ENCODE measurements at places on chromosomes 12 and 14.
A peak's percentile ranks its signal among the peaks of the same experiment; 100 is the strongest.

GRCh38 chr12:6080149-6081045, 44.1 kb downstream of the VWF start:
- DNase-seq = no peak

DNA sequence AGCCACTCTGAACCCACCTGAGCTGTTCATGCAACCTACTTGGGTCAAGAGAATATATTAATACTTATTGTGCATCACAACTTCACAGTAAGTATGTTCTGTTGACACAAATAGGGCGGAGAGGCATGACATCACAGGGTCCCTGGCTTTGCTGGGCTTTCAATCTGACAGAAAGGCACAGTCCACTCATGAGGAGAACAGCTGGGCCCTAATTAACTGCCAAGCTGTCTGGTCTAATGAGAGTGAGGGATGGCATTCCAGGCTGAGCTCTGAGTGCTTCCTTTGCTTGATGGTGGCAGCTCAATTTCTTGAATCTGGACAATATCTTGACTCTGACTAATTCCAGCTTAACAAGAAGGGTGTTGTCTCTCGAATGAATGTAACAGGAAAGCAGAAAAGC, 2.0 kb downstream of the EFCAB11 start:
- DNase-seq = no peak

- no peak for DNase-seq
Observed at GRCh38 chr12:46998811-46999368, 80.5 kb upstream of the PCED1B start.

DNA sequence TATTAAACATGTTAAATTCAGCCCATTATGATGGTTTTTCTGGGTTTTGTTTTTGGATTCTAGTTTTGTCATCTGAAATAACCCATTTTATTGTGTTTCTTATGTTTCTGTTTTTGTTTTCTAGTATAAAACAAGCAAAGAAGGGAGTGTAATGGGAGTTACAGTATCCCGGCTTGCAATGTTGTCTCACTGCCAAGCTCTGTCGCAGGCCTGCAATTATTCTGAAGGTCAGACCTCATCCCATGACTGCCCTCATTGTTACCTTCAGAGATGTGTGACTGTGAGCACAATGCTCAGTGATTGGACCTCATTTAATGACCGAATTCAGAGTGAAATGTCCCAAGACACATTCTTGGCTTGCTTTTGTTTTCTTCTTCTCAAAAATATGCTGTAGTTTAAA, 73.0 kb upstream of the ATF1 start:
- peak; percentile 8 for DNase-seq

GRCh38 chr14:42428996-42429395, 822.3 kb downstream of the LRFN5 start:
- no peak for DNase-seq

DNA sequence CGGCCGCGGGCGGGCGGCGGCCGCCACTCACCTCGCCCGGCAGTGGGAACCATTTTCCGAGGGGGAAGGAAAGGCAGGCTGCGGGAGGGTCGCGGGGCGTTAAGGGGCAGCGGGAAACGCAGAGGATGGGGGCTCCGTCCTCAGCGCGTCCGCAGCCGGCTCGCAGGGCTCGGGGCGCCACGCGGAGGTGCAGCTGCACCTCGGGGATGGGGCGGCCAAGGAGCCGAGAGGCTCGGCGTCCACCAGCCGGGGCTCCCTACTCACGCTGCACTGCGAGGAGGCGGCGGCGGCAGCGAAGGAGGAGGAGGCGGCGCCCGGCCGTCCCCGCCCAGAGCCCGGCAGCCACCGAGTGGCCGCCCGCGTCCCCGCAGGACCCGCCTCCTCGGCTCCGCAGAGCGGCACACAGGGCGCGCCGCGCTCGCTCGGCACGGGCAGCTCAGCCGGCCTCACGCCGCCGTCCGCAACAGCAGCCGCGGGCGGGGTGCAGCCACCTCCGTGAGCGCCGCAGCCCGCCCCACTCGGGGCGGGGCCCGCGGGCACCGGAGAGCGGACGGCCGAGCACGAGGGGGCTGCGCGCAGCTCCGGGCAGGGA, at the start of gene ATP2B1:
TSS of gene ATP2B1 (minus strand) at position 274 of the 592 bp plus-strand sequence. CDS start 52,952 bp downstream, outside the sequence.
- no peak for DNase-seq

- DNase-seq = no peak
Observed at GRCh38 chr14:39957290-39957689, 525.1 kb upstream of the FBXO33 start.

GRCh38 chr14:77203611-77204458, 22.2 kb downstream of the TMEM63C start:
- DNase-seq = no peak

DNA sequence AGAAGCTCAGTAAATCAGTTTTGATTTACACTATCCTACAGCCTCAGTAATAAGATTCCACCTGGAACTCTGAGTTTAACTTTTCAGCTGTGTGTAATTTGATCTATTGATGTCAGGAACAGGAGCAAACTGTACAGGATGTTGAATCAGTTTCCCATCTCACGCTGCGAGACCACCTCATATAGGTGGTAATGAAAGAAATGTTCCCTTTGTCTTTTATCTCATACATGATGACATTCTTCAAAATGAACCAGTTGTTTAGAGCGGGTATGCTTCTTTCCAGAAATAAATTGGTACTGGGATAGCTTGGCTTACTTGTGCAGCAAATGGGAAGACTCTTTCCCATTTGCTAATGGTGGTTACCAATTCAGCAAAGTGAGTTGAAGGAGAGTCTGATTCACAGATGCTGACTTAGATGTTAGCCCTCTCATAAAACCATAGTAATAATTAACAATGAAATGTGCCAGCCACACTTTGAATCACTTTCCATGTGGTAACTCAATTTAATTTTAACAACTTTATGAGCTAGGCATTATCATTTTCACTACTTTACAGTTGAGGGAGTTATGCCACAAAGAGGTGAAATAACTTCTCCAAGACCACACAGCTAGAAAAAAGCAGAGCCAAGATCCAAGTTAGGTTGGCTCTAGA, 251.5 kb downstream of the PAWR start:
- DNase-seq = no peak

GRCh38 chr12:72297666-72298065, 25.5 kb downstream of the TRHDE start:
- no peak for DNase-seq

GRCh38 chr12:26396402-26396801, 201.0 kb downstream of the SSPN start:
- DNase-seq = no peak

- no peak for DNase-seq
Observed at GRCh38 chr12:19307451-19307850, 131.8 kb upstream of the AEBP2 start.

- DNase-seq = no peak
Observed at GRCh38 chr14:20798318-20798717, 4.3 kb downstream of the RNASE1 start.

DNA sequence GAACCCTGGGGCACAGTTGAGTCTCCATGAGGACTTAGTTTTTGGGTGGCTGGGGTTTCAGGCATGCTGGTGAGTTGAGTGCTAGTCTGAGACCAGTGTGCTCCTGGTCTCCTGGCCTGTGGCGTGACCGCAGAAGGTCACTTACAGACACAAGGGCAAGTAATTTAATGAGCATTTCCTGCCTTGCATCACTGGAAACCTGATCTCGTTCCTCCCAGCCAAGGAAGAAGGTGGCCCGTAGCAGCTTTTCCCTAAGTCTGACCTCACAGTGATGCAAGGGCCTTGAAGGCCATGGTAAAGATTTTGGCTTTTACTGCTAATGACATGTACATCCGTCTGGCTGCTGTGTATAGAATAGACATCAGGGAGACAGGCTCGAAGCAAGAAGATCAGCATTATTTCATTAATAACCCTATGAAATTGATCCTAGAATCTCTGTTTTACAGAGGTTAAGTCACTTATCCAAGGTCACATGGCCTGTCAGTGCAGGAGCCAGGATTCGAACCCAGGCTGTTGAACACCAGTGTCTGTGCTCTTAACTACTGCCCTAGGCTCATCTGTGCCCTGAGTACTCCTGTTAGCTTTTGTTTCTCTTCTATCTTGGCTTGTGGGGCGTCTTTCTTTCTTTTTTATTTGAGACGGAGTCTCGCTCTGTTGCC, 4.6 kb downstream of the TMEM120B start:
- DNase-seq = no peak

DNA sequence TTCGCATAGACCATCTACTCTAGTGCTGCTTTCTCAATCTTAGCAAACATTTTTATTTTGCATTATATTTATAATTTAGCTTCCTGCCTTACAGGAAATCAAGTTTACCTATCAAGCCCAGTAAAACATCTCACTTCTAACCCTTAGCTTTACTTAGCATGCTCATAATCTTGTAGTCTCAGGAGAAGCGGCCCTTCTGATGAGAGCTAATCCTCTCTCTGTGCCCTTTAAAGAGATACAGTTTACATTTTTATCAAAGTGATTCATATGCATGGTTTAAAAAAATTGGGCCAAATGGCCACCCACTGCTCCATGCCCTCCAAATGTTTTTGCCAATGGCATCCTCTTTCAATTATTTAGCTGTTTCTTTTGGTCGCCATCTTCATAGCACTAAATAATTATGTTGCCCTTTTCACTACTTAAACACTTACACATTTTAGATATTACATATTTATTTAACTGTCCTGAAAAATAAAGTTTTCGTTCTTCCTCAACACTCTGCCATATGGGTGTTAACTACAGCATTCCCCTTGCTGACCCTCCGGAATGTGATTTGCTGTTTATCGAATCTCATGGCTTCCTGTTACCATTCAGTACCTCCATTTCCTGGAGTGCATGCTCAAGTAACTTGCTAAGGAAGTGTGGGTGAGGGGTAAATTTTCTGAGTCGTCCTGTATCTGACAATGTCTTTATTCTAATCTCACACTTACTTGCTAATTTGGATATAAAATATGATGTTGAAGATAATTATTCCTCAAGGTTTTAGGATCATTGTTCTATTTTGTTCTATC, 29.3 kb downstream of the YLPM1 start:
- DNase-seq = no peak

GRCh38 chr12:86257134-86257533, 943 bp upstream of the MGAT4C start:
- no peak for DNase-seq

GRCh38 chr14:26709019-26709418, 111.2 kb upstream of the NOVA1 start:
- no peak for DNase-seq

GRCh38 chr12:2668816-2669215, 126.0 kb upstream of the FKBP4 start:
- DNase-seq = no peak

- DNase-seq = no peak
Observed at GRCh38 chr14:75428230-75429104, 645 bp downstream of the JDP2 start.

- no peak for DNase-seq
Observed at GRCh38 chr14:105207996-105208737, 27.1 kb upstream of the NUDT14 start.

- no peak for DNase-seq
Observed at GRCh38 chr12:25690996-25691864, 138.1 kb upstream of the LMNTD1 start.

- DNase-seq = no peak
Observed at GRCh38 chr12:10190558-10191388, 11.9 kb downstream of the TMEM52B start.

DNA sequence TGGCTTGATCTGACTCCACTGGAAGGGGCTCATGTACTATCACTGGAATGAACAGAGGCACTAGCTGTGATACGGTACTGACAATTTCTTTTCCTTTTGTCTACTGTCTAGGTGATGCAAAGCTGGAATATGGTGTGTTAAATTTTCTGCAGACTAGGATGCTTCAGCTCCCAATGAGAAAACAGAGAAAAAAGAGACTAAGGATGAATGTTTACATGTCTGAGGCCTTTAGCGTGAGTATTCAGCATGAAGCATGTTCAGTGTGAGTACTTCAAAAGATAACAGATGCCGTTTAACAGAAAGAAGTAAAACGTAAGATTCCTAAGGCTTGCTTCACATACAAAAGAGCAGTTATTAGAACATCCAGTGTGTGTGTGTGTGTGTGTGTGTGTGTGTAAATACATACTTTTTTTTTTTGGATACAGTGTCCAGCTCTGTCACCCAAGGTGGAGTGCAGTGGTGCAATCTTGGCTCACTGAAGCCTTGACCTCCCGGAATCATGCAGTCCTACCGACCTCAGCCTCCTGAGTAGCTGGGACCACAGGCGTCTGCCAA, 92.3 kb upstream of the FERMT2 start:
- DNase-seq = no peak

DNA sequence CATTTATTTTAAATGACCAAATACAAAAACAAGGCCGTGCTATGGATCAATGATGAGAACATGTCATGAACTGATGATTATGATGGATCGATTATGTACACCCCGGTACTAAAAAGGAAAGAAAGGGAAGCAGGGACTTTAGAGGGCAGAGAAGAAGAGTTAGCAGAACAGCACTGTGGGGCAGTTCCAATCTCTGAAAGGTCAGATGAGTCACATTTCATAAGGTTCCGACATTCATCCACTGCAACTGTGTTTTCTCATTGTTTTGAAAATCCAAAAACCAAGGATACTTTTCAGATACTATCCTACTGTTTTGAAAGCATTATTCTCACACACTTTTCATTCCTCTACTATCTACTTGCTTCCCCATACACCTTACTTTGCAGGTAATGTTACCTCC, 169.3 kb downstream of the STXBP6 start:
- DNase-seq = no peak

DNA sequence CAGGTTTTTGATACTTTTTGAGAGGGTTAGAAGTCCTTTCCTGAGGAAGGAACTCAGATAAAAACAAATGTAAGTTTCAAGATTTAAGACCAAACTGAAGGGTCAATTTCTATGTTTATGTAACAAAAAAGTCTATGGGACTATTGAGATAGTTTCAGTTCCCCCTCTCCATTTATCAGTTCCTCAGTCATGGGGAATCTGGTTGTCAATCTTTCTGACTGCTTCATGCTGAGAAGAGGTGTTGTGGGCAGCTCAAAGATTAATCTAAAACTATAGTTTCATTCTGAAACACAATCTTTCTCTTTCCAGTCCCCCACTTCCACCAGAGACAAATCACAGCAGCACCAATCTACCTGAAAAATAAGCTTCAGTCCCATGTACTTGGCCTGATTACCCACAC, 93.7 kb downstream of the KCNMB4 start:
- DNase-seq = no peak

DNA sequence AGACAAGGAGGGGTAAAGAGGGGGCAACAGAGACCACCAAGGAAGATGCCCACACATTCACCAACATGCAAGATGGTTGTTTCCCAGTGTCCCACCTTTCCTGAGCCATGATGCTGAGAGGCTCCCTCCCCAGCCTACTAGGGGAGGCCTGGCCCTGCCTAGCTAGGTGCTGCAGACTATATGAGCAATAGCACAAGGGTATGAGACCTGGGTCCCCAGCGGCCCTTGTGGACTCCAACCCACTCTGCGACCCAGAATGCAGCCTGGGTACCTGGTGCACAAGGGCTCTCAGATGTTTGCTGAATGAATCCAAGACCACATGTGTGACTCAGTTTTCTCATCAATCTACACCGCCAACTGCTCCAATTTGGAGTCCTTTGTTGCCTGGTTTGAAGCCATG, 13.9 kb downstream of the TGFB3 start:
- no peak for DNase-seq
